ENCODE measurements at places on chromosomes 7 and 10.

DNA sequence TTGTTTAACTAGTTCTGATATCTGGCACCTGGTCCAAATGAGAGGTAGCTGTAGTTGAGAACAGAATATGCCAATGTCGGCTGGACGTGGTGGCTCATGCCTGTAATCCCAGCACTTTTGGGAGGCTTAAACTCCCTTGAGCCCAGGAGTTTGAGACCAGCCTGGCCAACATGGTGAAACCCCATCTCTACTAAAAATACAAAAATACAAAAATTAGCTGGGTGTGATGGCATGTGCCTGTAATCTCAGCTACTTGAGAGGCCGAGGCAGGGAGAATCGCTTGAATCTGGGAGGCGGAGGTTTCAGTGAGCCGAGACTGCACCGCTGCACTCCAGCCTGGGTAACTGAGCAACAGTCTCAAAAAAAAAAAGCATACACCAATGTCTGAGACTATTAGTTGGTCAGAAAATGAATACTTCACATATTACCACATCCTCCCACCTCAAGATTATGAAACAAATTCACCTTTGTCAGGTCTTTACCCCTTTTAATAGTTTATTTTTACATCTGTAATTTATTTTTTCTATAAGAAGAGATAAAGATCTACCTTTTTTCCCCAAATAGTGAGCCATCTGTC, 38.8 kb downstream of the EPC1 start:
- no peak for DNase-seq

DNA sequence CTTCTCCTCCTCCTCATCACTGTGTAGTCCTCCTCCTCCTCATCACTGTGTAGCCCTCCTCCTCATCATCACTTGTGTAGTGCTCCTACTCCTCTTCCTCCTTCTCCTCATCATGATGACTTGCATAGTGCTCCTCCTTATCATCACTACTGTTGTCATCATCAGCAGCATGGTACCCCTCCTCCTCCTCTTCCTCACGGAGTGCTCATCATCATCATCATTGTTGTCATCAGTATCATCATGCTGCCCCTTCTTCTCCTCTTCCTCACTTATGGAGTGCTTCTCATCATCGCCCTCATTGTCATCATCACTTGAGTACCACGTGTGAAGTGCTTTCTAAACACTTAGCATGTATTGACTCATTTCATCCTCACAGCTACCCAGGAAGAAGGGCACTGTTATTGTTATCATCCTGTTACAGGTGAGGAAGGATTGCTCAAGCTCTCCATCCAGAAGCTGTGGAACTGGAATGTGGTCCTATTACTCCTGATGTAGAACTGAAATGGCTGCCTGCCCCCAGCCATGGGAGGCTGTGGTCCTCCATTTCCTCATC, 122.8 kb upstream of the SHH start:
- DNase-seq: no peak

DNA sequence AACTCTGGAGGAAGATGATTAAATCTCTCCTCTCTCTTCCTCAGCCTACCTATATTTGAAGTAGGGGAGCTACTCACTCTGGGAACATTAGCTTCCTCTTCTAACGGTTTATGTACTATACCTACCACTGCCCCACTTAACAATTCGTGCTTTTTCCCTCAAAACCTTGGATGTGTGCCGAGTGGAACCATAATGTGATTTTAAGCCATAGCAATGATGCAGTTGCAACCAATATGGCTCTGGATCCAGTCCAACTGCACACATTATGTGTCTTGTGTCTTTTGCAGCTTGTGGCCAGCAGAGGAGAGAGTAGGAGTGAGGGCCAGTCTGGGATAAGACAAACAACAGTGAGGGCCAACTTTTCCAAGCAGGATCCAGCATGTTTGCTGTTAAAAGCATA, 170.7 kb downstream of the GATA3 start:
- no peak for DNase-seq

DNA sequence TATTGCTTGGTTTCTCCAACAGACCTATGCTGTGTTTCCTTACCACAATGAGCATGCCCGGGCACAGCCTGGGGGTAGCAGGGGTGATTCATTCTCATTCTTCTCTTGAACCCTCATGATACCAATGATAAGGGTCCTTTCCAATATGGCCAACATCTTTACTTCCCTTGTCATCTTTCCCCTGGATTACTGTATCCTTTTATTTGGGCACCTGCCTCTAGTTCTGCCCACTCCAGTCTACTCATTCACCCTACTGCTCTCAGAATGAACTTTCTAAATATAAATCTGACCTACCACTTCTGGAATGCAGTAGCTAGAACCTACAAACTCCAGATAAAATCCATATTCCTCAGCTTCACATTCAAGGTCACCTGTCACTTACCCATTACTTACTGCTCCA, 26.4 kb upstream of the ITPRID1 start:
- no peak for DNase-seq

GRCh38 chr10:133326223-133326551, 10.5 kb downstream of the CALY start:
- DNase-seq: no peak

- no peak for DNase-seq
These were observed 119.0 kb upstream of the LANCL2 start for GRCh38 chr7:55246171-55246570.

- DNase-seq: no peak
These were observed 271.1 kb upstream of the SEMA3D start for GRCh38 chr7:85457911-85458310.

DNA sequence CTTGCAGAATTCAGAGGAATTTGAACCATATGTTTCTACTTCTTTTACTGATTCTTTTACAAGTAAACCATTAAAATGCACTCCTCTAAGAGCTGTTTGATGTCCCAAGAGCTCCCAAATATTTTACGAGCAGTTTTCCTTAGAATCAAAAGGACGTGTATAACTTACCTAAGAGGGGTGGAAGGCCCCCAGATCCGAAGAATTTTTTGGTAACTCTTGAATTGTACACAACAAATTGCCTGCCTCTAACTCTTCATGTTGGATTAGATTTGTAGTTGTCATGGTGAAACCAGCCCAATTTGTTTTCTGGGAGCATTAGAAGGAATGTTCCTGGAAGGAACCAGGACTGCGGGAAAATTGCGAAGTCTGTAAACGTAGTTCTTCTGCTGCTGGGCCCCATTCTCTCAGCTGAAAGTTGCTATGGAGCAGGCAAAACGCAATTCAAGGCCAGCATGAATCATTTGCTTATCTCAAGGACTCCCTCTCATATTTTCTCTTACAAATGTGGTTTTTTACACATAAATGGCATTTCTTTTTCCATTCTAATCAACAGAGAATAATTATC, 124.8 kb upstream of the TMEM72 start:
- no peak for DNase-seq

DNA sequence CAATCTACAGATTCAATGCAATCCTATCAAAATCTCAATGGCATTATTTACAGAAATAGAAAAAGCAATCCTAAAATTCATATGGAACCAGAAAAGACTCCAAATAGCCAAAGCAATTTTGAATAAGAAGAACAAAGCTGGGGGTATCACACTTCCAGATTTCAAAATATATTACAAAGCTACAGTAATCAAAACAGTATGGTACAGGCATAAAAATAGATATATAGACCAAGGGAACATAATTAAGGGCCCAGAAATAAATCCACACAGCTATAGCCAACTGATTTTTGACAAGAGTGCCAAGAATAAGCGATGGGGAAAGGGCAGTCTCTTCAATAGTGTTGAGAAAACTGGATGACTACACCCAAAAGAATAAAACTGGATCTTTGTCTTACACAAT, 251.9 kb upstream of the FOXK1 start:
- no peak for DNase-seq

- DNase-seq: no peak
These were observed 397.8 kb upstream of the NRP1 start for GRCh38 chr10:33732161-33732680.

DNA sequence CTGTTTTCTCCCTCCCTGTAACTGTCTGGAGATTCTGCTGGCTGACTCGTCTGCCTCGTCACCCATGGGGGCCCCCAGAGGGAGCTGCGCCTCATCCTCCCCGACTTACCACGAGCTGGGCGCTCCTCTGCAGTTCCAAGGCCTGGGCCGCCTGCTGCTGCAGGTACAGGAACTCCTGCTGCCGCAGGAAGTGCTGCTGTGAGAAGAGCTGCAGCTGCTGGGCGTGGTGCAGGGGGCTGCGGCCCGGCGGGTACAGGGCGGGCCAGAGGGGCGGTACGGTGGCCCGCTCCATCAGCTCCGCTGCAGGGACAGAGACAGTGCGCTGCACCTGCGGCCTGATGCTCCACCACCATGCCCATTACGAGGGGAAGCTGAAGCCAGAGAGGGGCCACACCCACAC, 47.7 kb downstream of the TNRC18 start:
- DNase-seq: no peak

DNA sequence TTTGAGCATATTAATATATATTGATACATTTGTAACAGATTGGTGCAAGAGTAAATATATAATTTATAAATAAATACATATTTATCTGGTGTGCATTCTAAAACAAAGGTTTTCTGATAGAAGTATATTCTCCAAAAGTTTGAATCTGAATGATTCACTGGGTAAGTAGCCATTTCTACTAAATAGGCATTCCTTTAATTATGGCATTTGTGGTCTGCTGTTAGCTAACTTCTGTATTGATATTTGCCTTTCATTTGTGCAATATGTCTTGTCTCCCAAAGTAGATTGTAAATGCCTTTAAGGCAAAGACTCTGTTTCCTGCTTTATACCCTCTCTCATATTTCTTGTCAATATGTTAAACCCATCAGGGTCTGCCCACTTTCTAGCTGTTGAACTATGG, 11.1 kb upstream of the ARID5B start:
- no peak for DNase-seq

DNA sequence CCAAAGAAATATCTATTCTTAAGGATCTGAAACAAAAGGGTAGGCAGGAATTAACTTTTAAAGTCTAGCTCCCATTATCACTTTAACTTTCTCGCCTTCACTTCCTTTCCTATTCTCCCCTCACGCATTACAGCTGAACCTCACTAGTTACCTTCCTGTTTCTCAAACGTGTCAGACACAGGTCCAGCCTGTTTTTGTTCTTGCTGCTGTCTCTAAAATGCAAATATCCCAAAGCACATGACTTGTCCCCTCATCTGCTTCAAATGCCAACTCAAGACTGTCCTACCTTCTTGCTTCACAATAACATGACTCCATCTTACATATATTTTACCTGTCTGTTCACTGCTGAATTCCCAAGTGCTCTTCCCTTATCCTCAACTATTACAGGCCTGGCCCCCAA, 17.6 kb downstream of the ZDHHC6 start:
- DNase-seq: no peak

- DNase-seq: no peak
These were observed 90.6 kb downstream of the FAM171A1 start for GRCh38 chr10:15280462-15280861.

DNA sequence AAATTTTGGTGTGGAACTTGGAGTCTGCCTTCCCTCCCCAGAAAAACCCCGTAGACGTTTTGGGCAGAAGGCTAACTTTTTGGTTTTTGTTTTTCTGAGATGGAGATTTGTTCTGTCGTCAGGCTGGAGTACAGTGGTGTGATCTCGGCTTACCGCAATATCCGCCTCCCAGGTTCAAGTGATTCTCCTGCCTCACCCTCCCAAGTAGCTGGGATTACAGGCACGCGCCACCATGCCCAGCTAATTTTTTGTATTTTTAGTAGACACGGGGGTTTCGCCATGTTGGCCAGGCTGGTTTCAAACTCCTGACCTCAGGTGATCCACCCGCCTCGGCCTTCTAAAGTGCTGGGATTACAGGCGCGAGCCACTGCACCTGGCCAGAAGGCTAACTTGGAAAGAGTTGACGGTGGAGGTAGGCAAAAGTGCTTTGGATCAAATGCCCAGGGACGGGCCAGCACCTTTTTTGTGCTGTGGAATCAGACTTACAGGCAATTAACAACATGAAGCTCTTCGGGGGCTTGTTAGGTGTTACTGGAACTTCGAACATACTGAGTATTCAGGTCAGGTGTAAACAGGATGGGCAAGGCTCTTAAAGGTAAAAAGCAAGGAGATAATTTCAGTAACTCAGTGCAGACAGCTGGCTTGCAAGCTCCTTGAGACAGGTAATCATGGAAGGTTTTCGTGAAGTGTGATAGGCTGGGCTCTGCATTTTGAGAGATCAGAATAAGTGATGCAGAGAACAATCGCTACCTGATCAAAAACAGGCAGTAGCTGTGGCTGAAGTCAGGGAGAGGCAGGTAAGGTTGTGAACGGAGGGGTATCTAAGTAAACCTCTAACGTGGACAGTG, 1.8 kb downstream of the PPP1R35 start:
- no peak for DNase-seq

GRCh38 chr7:106568680-106569499, 92.1 kb downstream of the CCDC71L start:
- no peak for DNase-seq

DNA sequence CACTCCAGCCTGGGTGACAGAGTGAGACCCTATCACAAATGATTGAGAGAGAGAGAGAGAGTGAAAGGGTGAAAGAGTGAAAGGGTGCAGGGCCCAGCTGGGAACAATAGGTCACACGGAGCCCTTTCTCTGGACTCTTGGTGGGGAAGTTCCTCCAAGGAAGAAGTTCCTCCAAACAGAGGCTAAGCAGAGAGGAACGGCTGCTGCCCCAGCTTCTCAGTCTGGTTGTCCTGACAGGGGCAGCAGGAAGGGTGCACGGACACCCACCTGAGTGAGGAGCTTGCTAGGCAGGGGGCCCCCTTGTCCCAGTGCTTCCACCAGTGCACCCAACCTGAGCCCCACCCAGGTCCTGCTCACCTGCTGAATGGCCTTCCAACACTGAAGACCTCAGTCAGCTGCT, 38.8 kb upstream of the MYL10 start:
- no peak for DNase-seq

DNA sequence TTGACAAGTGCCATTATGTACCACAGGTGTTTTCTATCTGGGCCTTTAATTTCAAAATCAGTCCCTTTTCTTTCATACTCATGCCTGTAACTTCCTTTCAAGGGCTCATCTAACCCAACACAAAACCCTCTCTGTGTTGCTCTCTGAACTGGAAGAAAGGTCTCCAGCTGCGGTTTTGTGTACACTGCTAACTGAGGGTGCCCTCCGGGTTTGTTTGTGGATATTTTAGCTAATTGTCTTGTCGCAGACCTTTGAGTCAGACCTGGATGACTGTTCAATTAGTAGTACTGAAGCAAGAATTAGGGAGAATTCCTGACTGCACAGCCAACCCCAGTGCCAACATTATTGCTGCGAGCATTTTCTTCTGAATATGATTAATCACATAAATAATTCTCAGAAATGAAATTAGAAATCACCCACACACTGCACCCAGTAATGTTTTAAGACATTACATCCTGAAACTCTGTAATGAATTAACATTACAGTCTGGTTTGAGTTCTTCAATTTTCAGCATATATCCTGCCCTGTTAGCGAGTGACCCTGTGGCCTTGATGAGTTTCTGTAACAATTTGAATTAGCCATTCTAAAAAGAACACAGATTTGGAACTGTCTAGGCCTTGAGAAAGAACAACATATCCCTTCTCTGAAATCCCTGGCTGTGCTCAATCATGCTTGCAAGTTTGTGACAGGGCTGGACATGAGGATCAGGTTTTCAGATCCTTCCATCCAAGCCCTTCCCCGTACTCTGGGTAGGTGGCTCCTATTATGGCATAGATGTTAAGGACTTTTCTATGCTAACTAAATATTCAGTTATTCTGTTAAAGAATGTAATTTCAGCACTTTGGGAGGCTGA, 460.1 kb downstream of the PLXDC2 start:
- no peak for DNase-seq
